ENCODE measurements at places on chromosomes 12 and 14.

- no peak for DNase-seq
Observed at GRCh38 chr12:93199831-93200236, 177.9 kb upstream of the NUDT4 start.

- no peak for DNase-seq
Observed at GRCh38 chr14:69487226-69487625, 2.7 kb downstream of the PLEKHD1 start.

GRCh38 chr12:63777340-63777739 is 2.4 kb upstream of the RXYLT1 start:
- no peak for DNase-seq

GRCh38 chr12:107319533-107320032 is 226.2 kb upstream of the CRY1 start:
- DNase-seq, result no peak

DNA sequence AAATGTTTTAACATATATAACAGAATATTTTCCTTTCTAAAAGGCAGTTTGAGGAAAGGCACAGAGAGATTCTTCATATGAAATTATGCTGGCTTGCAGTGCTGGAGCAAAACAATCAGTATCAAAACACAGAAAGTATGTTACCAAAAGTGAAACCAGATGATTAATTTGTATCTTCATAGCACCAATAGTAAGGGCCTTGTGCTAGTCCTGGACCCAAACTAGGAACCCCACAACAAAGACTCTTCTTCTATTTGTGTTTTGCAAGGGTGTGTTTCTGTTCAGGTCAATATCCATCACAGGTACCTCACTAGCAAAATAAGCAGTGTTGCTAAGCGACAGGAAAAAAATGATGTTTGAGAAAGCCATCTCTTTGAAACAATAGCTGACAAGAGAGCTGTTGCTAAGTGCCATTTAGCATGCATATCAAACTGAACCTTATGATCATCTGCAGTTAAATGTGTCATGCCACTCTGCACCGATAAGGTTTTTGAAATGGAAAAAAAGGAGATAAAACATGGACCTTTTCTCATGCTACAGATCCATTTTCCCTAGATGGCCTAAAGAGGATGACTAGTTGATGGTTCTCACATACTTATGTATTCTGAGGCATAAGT is 196.2 kb upstream of the ALG10 start:
- no peak for DNase-seq

DNA sequence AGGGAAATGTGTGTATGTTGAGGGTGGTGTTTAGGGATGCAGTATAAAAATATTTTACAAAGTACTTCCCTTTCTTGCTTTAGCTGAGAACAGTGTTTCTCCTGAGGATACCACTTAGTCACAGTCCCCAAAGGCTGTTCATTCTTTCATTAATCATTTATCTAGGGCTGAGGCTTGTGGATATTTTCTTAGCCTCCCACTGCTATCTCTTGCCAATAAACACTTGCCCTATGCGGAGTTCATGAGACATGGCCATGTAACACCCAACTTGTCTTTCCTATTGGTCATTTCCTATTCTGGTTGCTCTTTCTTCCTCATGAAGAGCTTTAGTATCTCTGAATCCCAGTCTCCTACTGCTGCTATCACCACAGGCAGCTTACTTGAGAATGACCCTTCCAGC is 75.1 kb downstream of the ETNK1 start:
- peak; percentile 55 for DNase-seq

DNA sequence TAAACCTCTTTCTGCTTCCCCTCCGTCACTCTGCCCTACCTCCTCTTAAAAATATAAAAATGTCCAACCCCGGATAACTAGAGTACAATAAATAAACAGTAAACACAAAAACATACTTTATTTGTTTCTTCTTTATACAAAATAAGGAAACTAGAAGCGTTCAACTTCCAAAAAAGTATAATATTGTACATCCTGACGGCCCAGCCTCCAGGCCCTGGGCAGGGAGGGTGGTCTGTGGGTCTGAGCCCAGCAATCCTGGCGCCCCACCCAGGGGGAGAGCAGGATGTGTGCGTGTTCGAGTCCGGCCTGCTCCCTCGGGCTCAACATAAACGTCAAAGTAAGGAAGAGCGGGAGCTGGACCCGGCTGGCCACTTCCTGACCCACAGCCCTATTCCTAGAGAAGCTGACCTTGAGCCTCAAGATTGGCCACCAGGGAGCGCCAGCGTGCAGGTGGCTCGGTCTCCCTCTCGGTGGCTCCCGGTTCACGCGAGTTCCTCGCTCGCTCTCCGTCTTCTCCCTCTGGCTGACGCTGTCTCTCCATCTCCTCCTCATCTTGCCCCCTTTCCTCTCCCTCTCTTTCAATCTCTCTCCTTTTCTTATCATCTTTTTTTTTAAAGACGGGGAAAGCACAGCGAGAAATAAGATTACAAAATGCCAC is 9.4 kb downstream of the LHX5 start:
- peak; percentile 58 for DNase-seq

- no peak for DNase-seq
Observed at GRCh38 chr12:109534456-109534855, 38.8 kb downstream of the MMAB start.

GRCh38 chr14:74586681-74587362 is 25.2 kb downstream of the LTBP2 start:
- no peak for DNase-seq

- DNase-seq, result no peak
Observed at GRCh38 chr12:46385438-46385837, 12.9 kb upstream of the SLC38A2 start.

GRCh38 chr14:76022991-76023390 is 37.4 kb downstream of the IFT43 start:
- no peak for DNase-seq

- no peak for DNase-seq
Observed at GRCh38 chr12:102869571-102869970, 47.5 kb downstream of the PAH start.

DNA sequence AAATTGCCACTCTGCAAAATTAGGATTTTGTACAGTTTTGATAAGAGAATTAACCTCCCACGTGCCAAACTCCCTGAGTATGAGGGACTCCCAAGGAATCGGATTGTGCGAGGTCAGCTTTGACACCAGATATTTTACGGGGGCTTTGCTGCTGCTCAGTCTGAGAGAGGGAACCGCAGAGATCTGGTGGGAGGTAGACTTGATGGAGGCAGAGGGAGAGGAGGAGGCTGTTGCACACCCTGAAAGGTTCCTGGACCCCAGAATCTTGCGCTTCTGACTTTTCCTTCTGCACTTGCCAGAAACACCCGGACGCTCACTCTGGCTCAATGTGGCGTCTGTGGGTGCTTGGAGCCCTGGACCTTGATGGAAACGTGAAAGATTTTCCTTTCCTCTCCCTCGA is 83.9 kb downstream of the PAPOLA start:
- no peak for DNase-seq

DNA sequence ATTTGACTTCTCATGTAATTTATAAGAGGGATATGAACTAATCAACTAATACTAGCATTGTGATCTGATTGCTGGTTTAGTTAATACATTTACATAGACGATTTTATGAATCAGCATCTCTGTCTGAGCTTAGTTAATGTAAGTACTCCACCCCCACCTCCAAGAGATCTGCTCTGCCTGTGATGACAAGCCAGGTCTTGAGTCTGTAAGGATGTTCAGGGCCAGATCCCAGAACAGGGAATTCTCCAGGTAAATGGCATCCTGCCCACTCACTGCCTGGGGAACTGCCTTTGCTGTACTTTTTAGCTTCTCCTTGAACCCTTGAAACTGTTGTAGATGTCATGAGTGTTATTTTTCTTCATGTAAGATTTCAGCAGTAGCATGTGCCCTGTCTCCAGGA is 289.8 kb downstream of the RGS6 start:
- DNase-seq, result no peak

DNA sequence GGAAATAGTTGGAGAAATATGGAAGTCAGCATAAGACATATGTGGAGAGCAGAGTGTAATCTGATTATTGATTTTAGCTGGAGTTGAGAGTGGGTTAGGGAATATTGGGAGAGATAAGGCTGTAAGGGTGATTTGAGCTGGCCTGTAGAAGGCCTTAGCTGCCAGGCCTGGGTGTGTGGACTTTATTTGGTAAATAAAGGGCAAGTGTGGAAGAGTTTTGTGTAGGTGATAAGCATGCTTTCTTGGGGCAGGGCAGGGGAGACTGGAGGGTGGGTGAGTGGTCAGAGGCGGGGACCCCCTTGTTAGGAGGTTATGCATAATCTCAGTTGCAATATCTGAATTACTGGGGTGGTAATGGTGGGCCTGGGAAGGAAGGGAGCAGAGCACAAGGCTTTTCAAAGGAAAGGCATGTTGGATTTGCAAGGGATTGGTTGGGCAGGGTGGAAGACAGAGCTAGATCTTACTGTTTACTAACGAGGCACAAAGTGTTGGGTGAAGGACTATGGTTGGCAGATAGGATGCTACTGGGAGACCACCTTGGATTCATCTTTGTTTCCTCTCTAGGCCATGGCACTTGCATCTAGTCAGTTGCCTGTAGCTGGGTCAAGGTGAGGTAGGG is 5.5 kb downstream of the KHNYN start:
- no peak for DNase-seq

DNA sequence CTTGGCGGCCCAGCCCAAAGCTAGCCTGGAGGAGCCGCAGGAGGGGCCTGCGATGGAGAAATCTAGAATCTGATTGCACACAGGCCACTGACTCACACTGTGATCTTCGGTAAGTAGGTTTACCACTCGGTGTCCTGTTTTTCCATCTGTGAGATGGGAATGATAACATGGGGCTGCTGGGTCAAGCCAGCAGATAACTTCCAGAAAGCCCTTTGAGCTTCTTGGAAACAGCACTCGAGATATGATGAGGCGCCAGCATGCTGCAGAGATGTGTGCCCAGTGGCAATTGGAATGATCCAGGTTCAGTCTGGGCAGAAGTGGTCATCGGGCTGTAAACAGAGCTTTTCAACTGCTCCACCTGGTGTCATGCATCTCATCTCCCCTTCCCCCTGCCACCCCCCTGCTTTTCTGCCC is 771.3 kb upstream of the TBX3 start:
- peak; percentile 83 for DNase-seq

DNA sequence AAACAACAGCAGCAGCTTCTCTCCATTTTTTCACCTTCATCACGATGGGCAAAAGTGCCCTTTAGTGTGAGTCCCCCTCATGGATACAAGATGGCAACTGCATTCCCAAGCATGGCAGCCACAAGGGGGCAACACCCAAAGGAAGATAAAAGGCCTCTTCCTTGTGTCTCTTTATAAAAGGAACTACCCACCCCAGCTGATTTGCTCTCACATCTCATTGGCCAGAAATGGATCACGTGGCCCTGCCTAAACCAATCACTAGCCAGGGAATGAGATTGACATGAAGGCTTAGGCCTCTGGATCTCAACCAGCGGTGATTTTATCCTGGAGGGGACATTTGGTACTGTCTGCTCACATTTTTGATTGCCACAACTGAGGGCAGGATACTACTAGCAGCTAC is 21.9 kb upstream of the IFT81 start:
- no peak for DNase-seq

GRCh38 chr12:30794591-30795409 is 40.0 kb upstream of the CAPRIN2 start:
- DNase-seq, result no peak

DNA sequence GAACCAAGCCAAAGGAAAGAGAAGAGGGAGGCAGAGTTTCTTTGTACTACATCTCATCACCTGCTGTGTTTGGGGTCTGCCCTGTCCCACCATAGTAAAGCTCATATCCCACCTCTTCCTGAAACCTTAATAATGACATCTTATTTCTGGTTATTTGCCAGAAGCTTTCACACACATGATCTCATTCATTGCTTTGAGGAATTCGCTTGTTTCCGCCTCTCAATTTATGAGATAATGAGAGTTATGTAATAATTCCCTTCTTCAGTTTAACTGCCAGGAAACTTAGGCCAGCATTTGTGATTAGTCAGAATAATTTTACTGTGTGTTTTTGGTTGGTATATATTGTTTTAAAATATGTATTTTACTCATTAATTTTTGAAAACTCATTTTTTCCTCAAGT is 205.2 kb downstream of the CACNA1C start:
- DNase-seq, result no peak

- no peak for DNase-seq
Observed at GRCh38 chr14:51328772-51329353, 88.8 kb downstream of the TMX1 start.

GRCh38 chr12:63809566-63809965 is 29.9 kb downstream of the RXYLT1 start:
- no peak for DNase-seq

DNA sequence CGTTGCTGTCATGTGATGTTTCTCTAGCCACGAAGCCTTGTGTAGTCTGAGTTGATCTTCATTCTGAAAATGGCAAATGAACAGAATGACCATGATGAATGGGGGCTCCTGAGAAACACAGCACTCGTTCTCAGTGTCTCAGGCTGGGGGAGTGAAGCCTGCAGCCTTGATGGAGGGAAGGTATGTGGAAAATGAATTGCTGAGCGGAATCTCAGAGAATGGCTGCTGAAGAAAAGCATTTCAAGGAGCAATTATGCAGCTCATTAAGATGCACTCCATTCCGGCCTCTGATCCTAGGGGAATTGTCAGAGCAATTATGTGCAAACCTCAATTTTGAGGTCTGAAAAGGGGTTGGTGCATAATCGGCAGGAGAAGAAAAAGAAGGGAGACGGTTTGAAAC is 167.1 kb downstream of the CHST11 start:
- DNase-seq, result no peak

GRCh38 chr14:21168055-21168454 is 12.2 kb upstream of the OR5AU1 start:
- DNase-seq, result no peak

- DNase-seq, result no peak
Observed at GRCh38 chr12:66365718-66366490, 63.6 kb downstream of the HELB start.

DNA sequence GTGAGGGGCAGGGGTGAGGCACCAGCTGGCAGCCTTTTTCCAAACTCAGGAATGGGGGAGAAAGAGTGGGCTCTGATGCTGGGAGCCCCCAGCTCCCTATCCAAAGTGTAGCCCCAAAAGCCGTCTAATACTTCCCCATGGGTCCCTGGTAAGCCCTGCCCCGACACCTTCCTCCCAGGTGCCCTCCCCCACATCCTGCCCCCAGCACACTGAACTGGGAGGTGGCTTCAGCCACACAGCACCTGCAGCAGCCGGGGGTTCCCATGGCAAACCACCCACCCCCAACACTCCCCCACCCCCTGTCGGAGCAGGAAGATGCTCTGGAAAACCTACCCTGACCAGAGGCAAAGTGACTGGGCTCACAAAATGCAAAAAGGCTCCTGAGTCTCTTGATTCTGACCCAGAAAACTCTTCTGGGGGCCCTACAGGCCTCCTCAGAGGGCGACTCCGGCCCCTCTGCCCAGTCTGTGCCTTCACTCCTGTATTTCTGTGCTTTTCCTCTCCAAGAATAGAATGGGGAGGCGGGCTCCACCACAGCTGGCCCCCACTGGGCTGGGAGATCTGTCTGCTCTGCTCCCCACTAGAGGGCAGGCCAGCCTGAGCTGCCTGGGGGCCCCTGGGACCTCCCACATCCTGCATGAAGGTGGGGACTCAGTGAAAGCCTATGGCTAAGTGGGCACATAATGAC is 81.6 kb downstream of the ITPK1 start:
- no peak for DNase-seq

DNA sequence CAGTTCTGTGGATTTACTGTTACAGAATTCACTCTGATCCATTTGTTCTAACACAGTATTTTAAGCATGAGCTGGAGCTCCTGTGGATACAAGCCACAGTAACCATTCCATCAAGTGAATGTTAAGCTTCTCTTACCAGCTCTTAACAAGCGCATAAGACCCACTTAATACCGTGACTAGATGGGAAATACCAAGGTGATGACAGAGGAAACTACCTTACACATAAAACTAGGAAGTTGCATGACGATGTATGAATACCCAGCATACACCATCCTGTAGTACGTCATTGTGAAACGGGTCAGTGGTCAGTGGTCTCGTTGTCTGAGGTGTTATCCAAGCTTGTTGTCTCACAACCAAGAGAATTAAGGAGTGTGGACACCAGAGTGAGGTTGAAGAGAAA is 2.0 kb upstream of the GALC start:
- peak; percentile 22 for DNase-seq
